ENCODE measurements at places on chromosomes 12 and 14. TPM values are rescaled to one million over a fixed set of nuclear protein-coding genes. Genes with fewer than 3 reads are reported as not detected.

Gene KERA
- not detected for polyA plus RNA-seq

Gene TRIM9
- 3.3 TPM for polyA plus RNA-seq

Gene IGFBP6
- polyA plus RNA-seq = 25.5 TPM

DNA sequence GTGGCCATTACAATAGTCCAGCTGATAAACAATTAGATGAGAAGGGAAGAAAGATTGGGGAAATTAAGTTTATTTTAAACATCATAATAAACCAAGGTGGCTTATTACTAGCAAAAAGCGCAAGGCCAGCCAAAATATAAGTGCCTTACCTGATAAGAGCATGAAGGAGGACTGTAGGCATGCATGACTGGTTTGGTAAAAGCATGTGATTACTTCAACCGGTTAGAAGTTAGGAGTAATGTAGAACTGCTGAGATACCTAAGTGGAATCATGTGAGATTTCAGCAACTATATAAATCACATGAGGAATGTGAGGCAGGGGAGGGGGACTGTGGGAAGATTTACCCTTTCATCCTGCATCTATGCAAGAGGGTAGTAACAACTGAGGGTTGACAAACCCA, 59.7 kb upstream of the CCDC196 start:
- no peak for DNase-seq

DNA sequence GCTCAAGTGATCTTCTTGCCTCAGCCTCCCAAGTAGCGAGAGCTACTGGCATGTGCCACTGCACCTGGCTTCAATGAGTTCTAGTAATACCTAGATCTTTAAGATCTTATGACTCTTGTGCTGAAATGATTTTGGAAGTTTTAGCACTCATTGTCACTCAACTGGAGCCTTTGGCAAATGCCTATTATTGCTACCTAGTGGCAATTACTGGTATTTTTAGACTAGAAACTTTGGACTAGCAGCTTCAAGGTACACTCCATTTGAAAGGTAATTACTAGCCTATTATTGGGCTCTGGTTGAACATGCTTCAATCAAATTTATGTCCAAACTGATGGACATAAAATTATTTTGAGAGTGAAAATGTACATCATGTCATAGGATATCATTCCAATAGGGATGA, 80.7 kb upstream of the MUCL1 start:
- no peak for DNase-seq

GRCh38 chr12:84874825-84875139, 37.8 kb downstream of the SLC6A15 start:
- DNase-seq = no peak

GRCh38 chr12:43835656-43836474, at the start of gene TMEM117:
TMEM117 (plus strand) TSS chr12:43836081.
- peak; percentile 89 for DNase-seq

DNA sequence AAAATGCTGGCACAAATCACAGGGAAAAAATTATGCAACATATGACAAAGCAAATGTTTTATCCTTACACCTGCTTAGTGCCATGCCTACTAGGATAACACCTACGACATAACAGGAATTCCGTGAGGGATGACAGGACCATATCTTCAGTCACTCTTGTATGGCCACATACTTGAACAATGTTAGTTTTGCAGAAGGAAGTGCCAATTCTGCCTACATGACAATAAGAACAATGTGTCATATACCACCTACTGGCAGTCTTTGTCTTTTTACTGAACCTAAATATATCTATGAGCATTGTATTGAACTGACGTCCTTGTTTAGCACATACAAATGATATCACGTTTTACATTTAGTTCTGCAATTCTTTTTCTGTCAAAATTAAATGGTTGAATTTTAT, 234.0 kb downstream of the ADAMTS20 start:
- DNase-seq = no peak
